Activated CD8-positive, alpha-beta memory T cell treated with anti-CD3 and anti-CD28 coated beads, Interleukin-2, amount 50 U/mL, for 4 hours (primary cell): ENCODE measurements at places on chromosomes 6 and 20.

DNA sequence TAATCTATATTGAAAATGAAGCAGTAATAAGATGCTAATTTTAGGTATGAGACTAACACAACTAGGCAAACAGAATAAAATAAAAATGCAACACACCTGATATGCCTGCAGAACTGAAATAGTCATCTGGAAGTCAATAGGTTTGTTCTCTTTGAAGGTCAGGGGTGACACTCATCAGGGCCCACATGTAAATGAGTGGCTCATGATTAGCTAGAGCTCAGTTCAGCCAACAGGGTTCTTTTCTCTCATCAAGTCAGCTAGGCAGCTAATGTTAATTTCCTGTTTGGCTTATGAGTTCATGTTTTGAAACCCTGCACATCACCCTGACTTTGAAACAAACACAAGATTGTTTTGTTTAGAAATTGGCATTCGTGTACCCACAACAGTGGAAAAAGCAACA is 23.8 kb downstream of the SMLR1 start:
- no peak for DNase-seq

DNA sequence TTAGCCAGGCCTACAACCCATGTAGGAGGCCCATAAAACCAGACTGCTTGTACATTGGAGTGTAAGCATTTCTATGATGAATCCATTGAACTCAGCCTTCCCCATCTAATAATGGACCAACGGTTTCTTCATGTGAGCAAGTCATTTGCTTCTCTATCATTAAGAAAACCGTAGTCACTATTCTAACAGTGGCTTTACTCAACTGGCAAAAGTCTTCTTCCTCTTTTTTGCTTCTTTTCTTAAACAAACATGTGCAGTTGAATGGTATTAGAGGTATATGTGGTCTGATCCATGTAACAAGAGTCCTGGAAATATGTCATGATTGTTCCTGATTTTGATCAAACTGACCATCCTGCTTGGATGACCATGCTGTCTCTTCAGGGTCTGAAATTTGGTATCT is 132.4 kb upstream of the STXBP5 start:
- no peak for DNase-seq

GRCh38 chr6:101429270-101429669 is 35.8 kb downstream of the GRIK2 start:
- DNase-seq: no peak

DNA sequence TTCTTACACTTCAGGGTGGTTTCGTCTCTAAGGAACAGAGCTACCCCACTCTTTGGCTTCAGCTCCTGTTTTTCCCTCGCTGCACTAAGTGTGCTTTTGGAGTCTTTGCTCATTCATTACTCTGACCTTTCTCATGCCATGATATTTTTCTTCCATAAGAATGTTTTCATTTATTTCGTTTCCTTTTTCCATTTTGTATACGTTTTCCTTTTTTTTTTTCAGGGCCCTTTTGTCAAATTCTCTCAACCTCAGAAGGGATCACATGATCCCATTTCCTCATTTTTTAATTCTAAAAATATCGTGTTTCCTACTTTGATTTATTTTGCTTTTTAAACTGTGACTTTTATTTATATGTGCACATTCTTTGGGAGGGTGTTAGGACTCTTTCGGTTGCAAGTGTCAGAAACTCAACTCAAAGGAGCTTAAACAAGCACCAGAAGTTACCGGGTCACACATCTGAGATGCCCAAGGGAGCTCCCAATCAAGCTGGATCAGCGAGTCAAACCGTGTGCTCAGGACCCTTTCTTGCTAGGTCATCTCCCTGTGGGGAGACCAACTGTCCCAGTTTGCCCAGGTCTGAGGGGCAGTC is 40.6 kb downstream of the GCNT2 start:
- no peak for DNase-seq

- no peak for DNase-seq
These were observed 3.3 kb upstream of the APMAP start for GRCh38 chr20:24995741-24996448.

DNA sequence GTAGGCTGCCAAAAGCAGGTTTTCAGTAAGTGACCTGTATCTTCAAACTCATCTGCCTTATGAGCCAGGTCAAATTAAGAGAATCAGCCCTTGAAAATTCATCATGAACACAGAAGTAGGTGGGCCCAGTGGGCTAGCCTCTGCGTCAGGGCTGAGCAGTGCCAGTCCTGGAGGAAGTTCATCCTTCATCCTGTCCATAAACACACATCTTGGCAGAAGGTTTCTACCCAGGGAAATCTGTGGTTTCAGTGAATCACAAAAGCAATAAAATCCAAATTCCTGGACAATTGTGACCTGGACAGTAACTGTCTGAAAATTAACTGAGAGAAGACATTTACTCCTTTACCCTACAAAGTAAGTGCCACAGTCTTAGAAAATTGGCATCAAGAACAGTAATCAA is 72.4 kb downstream of the ATG5 start:
- no peak for DNase-seq

DNA sequence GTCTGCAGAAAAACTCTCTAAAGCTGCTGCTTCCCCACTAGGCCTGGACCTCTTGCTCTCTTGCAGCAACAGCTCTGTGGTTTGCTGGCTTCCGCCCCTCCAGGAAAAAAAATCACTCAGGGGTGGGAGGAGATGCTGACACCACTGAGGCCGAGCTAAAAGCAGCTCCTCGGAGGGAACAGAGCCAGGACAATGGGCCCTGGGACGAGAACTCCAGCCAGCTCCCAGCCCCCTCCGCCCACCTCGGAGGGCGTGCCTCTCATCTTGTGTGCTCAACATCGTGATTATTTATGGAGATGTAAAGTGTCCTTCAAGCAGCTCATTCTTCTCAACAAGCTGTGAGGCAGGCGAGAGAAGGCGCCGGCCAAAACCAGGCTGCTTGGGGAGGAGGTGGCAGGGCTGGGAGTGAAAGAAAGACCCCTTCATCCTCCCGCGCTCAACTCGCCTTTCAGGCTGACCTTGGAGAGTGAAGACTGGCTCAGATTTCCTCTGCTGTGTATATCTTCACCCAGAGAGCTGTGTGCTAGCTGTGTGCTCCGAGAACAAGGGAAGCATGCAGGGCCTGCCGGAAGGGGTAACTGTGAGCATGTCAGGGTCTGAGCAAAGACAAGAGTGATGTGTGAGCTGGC is 53.5 kb upstream of the LRFN2 start:
- no peak for DNase-seq

DNA sequence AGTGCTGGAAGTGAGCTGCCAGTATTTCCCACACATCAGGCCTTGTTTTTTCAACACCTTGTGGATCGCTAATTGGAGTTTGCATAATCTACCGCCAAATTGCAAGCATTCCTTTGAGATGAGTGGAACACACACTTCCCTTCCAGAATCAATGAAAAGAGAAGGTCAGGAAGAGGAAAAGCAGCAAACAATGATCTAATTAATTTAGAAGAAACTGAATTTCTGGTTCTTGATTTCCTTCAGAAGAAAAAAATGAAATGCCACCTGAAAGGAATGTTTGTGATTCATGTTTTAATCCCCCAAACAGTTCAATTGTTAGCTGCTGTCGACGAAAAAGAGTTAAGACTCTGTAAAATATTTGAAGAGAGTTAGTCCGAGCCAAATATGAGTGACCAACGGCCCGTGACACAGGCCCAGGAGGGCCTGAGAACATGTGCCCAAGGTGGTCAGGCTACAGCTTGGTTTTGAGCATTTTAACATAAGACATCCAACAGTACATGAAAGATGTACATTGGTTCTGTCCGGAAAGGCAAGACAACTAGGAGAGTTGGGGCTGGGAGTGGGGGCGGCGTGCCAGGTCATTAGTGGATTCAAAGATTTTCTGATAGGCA is 182.3 kb downstream of the MTFR2 start:
- DNase-seq: no peak

DNA sequence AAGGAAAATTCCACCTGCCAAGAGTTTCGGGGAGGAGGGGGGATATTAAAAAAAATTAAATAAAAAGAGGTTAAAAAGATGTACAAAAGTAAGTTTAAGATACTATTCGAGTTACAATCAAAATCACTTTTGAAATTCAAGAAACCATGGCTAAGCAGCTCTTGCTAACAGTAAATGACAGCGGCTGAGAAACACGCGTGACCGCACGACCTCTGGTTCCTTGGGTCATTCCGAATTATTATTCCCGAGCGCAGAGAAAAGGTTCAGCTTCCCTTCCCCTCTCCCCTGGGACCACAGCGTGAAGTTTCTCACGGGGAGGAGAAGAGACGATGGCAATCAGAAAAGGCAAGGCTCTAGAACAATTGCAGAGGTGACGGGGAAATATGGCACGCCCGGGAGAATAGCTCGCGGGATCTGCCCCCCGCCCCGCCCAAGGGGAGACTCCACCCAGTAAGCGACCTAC is 496 bp downstream of the TMEM242 start:
- peak; percentile 75 for DNase-seq

DNA sequence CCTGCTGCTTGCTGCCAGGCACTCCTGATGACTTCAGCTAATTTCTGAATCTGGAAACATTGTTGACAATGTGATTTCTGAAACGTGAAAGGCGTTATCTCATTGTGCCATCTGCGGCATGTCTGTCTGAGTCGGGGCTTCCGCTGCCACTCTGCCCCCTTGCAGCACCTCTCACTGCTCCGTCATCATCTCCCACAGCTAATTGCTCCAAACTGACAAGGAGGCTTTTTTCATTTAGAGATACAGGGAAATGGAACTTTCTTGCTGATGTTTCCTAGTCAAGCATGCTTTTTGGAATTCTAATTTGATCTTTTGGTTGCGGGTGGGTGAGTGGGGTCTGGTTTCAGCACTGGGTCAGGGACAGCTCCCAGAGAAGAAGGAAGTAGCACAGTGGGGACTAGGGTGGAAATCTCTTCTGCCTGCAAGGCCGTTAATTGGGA is 233.5 kb downstream of the DHX35 start:
- DNase-seq: no peak

- no peak for DNase-seq
These were observed 255.0 kb upstream of the HTR1E start for GRCh38 chr6:86682297-86682696.

GRCh38 chr20:17969278-17969883 is 563 bp downstream of the MGME1 start:
- DNase-seq: no peak
